Right ventricle myocardium superior (tissue), 1 donor: ENCODE measurements at places on chromosomes 5 and 9.

GRCh38 chr9:758146-758545 lies 83.4 kb upstream of the DMRT1 start:
- no peak for DNase-seq

GRCh38 chr5:13957032-13957645 lies 12.7 kb upstream of the DNAH5 start:
- no peak for DNase-seq

GRCh38 chr5:75510417-75510835 lies 1.0 kb downstream of the CERT1 start:
- no peak for DNase-seq

- no peak for DNase-seq
Observed at GRCh38 chr5:107040907-107041306, 629.8 kb downstream of the EFNA5 start.

GRCh38 chr9:106930477-106930876 lies 67.5 kb downstream of the ZNF462 start:
- DNase-seq = no peak

GRCh38 chr5:19930451-19930850 lies 57.5 kb downstream of the CDH18 start:
- DNase-seq = no peak

GRCh38 chr5:139817362-139817761 lies 21.8 kb downstream of the PSD2 start:
- DNase-seq = peak; percentile 10

DNA sequence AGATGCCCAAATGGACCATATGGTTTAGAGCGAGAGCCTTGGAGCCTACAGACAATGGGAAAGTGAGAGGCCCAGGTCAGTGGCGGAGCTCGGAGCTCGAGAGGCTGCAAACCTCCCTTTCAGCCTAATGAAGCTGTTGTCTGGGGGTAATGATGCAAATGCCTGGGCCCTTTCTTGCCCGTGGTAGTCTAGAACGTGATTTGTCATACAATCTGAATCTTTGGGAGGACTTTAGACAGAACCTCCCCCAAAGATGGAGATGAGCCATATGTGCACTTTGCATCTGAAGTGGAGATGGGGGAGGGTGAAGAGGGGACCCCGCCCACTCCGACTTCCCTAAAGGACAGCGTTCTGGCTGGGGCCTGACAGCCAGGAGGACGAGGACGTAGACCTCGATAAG lies 10.3 kb upstream of the NEUROG1 start:
- DNase-seq = no peak

DNA sequence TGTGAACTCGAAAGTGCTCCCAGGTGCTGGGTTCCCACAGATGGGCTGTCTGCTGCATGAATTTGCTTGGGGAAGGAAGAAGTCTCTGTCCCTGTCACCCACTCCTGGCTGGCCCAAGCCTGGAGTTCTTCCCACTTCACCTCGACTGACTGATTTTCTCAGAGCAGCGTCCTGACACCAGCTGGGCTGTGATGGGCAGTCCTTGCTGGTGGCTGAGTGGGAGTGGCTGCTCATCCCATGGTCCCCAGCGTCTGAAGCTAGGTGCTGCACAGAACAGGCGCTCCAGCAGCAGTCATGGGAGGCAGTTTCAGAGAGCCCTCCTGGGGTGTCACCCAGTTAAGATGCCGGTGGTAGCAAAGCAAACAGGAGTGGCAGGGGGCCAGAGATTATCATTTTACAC lies 10.1 kb upstream of the NEURL1B start:
- DNase-seq = no peak

GRCh38 chr5:139407517-139407916 lies 3.6 kb upstream of the SPATA24 start:
- DNase-seq = no peak

- DNase-seq = peak; percentile 19
Observed at GRCh38 chr5:179130101-179130681, 70.0 kb downstream of the ZNF354C start.

- DNase-seq = no peak
Observed at GRCh38 chr5:74993743-74994142, 58.6 kb downstream of the GCNT4 start.

- DNase-seq = no peak
Observed at GRCh38 chr5:153463806-153464205, 26.7 kb upstream of the GRIA1 start.
